ENCODE measurements at places on chromosomes 7 and 10. TPM values are rescaled to one million over a fixed set of nuclear protein-coding genes. Genes with fewer than 3 reads are reported as not detected.

HMX3 gene
- total RNA-seq: not detected

KIAA1549 gene
- total RNA-seq: 2.4 TPM

SPACDR gene
- total RNA-seq: 1.8 TPM

DKK1 gene
- total RNA-seq: 28.2 TPM

TACC2 gene
- 38.2 TPM for total RNA-seq

All from tibial nerve (tissue), 4 donors.